ENCODE measurements at places on chromosomes 1 and 21.

- DNase-seq = no peak
Observed at GRCh38 chr1:158818560-158818959, 12.6 kb upstream of the MNDA start.

DNA sequence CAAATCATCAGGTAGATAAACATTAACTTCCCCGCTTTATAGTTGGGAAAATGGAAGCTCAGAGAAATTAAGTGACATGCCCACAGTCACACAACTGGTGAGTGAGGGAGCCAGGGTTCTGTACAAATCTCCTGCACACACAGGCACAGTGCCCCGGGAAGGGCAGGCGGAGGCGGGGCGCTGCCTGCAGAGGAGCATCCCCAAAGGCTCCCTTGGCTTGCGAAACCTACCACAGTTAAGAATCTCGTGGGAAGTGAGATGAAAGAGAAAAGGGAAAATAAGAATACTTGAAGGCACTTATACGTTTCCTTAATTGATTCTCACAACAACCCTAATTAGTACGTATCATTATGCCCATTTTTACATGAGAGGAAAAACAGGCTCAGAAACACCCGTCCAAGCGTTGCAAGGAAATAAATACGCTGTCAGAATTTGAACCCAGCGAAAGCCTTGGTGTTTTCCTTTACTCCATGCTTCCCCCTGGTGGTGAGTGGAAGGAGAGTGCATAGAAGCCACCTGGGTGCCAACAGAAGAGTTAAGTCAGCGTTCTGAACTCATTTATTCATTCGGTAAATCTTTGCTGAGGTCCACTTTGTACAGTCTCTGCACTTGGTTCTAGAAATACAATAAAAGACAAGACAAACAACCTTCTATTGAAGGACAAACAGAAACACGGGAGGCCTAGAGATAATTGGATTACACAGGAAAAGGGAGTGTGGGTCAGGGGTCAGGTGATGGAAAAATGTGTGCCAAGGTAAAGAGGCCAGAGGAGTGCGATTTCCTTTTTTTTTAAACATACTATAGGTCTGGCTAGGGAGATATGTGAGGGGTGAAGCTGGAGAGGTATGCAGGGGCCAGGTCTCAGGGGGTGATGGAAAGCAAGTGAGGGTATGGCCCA, 28.4 kb downstream of the ACP6 start:
- DNase-seq = peak; percentile 47

- DNase-seq = no peak
Observed at GRCh38 chr1:245649666-245650065, 494.9 kb downstream of the KIF26B start.

GRCh38 chr1:150233359-150234308, 2.3 kb downstream of the ANP32E start:
- DNase-seq = peak; percentile 22

GRCh38 chr1:161482610-161483009, 22.6 kb upstream of the FCGR2A start:
- no peak for DNase-seq

DNA sequence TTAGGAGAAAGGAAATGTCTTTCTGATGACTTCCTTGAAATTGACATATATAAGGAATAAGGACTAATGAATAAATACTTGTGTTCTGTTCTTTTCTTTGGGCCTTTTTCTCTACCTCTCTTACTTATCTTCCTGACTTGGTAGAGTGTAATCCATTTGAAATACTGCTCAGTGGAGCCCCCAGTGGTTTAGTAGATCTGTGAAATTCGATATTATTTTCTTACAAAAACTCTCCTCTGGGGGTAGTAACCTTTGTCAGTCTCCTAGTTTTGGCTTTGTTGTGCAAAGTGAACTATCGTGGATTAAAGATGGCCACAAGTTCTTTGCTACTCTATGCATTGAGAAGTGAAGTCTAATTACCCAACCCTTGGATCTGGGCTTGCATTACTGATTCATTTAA, 48.8 kb downstream of the DUSP10 start:
- no peak for DNase-seq

- no peak for DNase-seq
Observed at GRCh38 chr1:221762121-221762520, 20.2 kb upstream of the DUSP10 start.

DNA sequence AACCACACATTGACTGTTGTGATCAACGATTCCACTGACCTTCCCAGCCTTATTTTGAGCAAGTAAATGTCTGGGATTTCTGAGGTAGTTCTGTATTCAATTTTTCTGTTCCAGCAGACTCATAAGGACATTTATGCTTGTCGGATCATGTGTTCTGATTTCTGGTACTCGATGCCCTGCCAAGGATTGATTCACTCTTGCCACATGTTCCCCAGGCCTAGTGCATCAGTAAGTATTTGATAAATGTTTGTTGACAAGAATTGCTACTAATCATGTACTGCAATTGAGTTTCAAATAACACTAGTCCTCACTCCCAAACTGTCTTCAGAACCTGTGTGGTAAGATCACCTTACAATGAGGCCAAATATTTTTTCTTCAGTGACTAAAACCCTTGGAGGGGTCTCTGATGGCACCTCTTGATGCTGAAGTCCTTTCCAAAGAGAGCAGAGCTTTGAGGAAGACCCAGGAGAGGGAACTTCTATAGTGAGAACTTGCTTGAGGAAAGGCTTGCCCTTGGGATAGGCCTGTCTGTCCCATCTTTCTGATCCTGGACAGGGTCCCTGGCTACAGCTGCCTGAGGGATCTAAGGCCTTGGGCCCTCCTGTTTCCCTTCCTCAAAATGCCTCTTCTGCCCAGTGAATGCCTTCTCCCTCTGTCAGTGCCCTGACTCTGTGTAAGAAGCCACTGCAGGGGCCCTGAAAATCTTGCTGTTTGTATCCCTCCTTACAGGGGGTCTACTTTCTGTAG, 115.8 kb upstream of the FAM78B start:
- DNase-seq = no peak

- DNase-seq = peak; percentile 48
Observed at GRCh38 chr1:194447636-194448035, 1261.2 kb upstream of the B3GALT2 start.

DNA sequence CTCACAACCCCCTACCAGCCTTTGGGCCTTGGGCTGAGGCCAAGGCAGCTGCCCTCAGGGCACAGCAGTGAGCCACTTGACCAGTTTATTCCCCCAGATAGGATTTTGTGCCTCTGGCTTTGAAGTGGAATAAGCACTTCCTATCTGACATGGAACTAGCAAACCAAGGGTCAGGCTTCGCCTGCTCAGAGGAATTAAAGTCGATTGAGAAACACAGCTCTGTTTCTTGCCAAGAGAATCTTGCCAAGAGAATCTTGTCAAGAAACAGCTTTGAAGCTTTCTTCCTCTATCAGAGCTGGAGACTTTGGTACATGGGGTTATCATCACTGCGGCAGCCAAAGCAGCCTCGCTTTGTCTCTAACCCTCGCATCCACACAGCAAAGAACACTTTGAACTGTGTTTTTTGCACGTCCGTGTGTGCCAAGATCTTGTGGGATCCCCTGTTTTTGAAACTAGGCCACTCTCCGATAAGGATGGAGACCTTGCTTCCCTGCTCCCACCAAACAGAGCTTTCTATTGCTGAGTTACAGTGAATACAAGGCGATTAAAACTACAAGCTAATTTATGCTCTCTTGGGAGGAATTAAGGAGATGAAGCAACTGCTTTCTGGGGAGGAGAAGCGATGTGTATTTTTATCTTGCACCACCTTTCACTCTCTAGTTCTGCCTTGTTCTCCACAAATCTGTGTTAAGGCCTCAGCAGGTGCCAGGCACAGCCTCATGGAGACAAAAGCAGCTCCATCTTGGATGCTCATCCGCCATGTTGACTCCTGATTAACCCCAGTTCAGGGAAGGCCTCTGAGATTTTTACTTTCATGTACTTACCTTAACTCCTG, 67.3 kb downstream of the RHOU start:
- DNase-seq = no peak

- no peak for DNase-seq
Observed at GRCh38 chr1:40709802-40710278, 18.3 kb downstream of the NFYC start.

DNA sequence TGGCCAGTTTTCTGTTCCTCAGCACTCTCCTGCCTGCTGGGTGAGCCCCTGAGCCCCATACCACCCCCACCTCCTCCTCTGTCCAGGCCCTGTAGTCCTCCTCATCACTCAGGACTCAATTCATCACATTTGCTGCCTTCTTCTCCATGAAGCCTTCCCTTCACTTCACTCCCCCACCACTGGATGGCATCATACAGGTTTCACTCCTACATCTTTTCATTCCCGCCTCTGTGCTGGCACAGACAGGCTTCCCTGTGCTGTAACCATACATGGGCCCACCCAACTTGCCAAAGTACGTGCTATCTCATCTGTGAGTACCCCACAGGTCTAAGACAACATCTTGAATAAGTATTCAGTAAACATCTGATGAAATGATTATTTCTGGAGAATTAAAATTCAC, 56.9 kb downstream of the SLC45A1 start:
- DNase-seq = peak; percentile 39

- peak; percentile 58 for DNase-seq
Observed at GRCh38 chr1:243890576-243890975, 40.5 kb upstream of the AKT3 start.

GRCh38 chr1:12370333-12370975, 140.6 kb downstream of the VPS13D start:
- no peak for DNase-seq

- DNase-seq = no peak
Observed at GRCh38 chr1:6515771-6516170, 24.3 kb upstream of the PLEKHG5 start.

- DNase-seq = no peak
Observed at GRCh38 chr21:29406385-29406784, 107.7 kb downstream of the BACH1 start.

DNA sequence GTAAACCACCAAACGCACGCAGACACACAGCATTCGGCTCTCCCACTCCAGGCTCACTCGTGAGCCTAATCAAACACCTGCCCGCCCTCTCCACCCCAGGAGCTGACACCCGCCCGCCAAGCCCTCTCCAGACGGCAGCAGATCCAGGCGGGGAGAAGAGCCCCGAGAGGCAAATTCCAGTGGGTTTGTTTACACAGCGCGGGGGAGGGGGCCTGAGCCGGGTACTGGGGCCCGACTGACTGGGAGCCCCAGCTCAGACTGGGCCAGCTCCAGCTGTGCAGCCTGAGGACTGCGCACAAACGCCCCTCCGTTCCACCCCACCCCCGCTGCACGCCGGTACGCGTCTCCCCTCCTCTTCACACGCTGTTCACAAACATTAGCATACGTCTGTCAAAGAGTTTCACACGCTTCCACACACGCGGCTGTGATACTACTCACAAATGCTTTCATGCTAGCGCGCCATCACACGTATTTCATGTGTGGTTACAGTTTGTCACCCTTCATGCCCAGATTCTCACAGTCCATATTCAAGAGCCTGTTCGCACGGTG, 1.0 kb upstream of the EFNA1 start:
- DNase-seq = peak; percentile 28

DNA sequence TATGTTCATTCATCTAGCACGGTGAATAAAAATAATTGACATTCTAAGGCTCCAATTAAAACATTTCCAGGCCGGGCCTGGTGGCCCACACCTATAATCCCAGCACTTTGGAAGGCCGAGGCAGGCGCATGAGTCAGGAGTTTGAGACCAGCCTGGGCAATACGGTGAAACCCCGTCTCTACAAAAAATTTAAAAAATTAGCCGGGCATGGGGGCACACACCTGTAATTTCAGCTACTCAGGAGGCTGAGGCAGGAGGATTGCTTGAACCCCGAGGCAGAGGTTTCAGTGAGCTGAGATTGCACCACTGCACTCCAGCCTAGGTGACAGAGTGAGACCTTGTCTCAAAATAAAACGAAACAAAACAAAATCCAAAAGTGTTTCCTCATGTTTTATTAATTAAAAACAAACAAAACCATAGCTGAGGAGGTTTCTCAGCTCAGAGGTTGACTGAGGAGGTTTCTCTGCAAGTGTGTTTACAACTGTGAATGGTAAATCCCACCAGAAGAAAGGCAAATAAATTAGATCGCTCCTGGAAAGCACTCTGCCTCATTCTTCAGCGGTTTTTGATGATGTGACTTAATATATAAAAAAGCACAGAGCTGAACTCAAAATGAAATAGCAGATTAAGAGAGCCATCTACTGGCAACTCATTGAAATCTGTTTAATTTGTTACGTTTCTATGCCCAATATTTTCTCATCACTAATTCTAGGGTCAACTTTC, 37.7 kb upstream of the ATG4C start:
- peak; percentile 67 for DNase-seq

GRCh38 chr1:206427291-206427690, 43.0 kb upstream of the IKBKE start:
- DNase-seq = no peak

GRCh38 chr1:224274970-224275626, 54.9 kb downstream of the NVL start:
- DNase-seq = no peak

GRCh38 chr1:5865774-5866173, 126.5 kb downstream of the NPHP4 start:
- DNase-seq = no peak

GRCh38 chr1:111222308-111223125, 5.0 kb upstream of the CHI3L2 start:
- peak; percentile 61 for DNase-seq

DNA sequence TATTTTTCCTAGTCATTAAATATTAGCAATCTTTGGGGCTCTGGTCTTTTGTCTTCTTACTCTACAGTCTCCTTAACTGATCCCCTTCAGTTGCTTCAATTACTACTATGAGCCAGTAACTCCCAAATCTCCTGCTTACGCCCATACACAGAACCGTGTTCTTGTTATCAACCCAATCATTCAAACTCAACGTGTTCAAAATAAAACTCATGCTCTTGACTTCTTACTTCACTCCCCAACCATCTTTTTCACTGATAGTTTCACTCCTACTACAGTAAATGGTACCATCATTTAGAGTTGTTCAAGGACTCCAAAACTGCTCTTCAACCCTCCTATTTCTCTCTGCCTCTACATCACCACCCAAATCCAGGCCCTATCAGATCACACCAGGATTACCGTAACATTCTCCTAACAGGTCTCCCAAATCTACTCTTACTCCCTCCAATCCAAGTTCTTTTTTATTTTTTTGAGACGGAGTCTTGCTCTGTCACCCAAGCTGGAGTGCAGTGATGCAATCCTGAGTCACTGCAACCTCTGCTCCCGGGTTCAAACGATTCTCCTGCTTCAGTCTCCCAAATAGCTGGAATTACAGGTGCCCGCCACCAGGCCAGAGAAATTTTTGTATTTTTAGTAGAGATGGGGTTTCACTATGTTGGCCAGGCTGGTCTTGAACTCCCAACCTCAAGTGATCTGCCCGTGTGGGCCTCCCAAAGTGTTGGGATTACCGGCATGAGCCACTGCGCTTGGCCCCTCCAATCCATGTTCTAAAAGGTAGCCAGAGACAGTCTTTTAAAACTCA, 3.0 kb downstream of the YARS1 start:
- no peak for DNase-seq

DNA sequence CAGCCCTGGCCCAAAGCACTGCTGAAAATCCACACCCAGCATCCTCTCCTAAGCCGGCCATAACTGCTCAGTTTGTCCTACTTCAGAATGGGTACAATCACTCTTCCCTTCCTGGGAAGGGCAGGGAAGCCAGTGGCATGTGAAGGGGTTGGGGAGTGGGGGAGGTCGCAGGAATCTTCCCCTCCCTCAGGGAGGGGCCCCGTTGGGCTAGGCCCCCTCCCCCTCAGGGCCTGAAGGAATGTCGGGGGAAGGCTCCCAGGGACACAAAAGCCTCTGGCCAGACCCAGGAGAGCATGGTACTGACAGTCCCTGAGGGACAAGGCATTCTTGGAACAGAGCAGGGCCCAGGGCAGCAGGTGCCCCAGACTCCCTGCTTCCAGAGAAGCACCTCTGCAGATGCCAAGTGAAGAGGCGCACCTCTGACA, 1.2 kb downstream of the ELOVL1 start:
- no peak for DNase-seq

- peak; percentile 75 for DNase-seq
Observed at GRCh38 chr1:230105754-230106625, 39.0 kb downstream of the GALNT2 start.

- no peak for DNase-seq
Observed at GRCh38 chr1:171389171-171389570, 75.2 kb downstream of the FMO4 start.
